ENCODE measurements at places on chromosomes 7 and 10.

GRCh38 chr7:26388256-26388655 is 96.6 kb downstream of the SNX10 start:
- no peak for DNase-seq

DNA sequence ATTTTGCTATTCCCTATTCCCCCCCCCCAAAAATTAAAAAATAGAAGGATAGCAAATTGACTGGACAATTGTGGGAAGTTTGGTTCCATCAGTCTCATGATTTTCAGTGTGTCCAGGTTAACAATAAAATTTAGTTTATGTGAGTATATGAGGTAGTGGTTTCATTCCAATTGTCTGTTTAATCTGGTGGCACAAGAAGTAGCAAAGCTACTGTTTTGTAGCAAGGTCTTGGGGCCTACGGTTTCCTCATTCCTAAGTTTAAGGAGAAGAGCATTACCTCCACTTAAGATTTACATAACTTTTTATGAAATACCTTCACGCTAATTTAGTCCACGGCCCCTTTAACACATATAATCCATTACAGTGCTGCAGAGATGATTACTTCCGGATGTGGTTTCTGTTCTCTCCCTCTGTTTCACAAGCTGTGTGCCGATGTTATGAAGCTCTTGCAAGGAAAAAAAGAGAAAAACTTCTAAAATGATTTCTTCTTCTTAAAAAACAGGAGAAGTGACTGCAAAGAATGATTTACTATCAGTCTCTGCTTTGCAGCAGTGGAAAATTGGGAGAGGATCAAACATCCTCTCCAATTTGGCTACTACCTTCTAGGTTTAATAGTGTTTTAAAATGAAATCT is 32.7 kb upstream of the NPVF start:
- DNase-seq, result no peak

- no peak for DNase-seq
Measured at GRCh38 chr7:101739775-101740398, 77.5 kb upstream of the CUX1 start.

DNA sequence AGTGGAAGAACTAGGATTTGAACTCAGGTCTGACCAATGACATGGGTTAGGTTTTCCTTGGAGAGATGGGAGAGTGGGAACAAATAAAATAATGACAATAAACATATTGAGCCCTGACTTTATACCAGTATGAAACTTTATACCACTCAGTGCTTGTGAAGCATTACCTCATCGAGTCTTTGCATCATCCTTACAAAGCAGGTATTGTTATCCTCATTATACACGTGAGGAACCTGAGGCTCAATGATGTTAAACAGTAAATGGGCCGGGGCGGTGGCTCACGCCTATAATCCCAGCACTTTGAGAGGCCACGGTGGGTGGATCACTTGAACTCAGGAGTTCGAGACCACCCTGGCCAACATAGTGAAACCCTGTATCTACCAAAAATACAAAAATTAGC is 47.7 kb downstream of the HHEX start:
- no peak for DNase-seq

DNA sequence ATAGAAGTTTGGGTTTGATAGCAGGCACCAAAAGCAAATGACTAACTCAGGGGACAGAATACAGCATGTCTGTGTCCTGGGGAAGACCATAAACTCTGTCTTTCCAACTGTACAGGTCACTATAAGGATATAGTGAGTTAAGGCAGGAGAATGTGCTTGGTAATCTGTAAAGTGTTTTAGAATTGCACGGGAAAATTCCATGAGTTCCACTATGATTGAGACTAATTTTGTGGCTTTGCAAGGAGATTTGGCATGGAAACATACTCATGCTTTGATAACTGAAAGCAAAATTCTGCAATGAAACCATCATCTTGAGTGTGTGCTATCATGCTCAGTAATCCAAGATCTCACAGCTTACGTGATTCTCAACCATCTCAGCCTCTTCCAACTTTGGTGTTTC is 152.6 kb downstream of the PKD1L1 start:
- DNase-seq, result no peak

DNA sequence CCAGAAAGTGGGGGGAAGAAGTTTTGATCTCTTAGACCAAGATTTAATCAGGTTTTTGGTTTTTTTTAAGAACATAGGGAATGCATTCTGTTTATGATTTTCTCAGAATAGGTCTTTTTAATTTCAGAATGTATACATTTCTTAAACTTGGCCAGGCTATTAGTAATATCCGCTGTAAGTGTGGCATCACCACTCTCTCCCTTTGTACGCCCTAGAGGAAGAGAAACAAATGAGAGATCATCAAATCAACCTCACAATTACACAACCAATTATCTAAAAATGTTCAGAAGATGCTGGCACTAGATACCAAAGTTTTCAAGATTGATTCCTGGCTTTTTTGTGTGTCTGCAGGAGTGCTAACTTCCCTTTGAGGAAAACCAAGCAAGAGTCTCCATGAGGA is 70.0 kb downstream of the KLF6 start:
- DNase-seq, result no peak

- DNase-seq, result no peak
Measured at GRCh38 chr7:116955801-116956476, 2.6 kb downstream of the ST7 start.

DNA sequence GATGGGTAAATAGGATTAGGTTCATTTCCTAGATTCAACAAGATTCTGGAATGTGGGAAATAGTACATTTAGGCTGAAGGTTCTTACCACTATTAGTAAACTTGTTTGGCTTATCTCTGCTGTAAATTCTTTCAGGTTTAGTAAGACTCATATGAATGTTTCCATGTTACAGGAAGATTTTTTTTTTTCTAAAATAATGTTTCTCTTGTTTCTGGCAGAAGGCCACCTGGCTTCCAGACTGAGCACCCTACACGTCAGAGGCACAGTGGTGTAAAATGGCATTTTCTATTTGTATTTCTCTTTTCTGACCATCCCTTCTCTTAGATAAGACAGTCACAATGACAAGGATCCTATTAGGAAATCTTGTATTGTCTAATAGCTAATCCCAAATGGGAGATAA is 22.7 kb upstream of the AASS start:
- no peak for DNase-seq

GRCh38 chr7:143503261-143503660 is 25.6 kb downstream of the TAS2R41 start:
- DNase-seq, result no peak

DNA sequence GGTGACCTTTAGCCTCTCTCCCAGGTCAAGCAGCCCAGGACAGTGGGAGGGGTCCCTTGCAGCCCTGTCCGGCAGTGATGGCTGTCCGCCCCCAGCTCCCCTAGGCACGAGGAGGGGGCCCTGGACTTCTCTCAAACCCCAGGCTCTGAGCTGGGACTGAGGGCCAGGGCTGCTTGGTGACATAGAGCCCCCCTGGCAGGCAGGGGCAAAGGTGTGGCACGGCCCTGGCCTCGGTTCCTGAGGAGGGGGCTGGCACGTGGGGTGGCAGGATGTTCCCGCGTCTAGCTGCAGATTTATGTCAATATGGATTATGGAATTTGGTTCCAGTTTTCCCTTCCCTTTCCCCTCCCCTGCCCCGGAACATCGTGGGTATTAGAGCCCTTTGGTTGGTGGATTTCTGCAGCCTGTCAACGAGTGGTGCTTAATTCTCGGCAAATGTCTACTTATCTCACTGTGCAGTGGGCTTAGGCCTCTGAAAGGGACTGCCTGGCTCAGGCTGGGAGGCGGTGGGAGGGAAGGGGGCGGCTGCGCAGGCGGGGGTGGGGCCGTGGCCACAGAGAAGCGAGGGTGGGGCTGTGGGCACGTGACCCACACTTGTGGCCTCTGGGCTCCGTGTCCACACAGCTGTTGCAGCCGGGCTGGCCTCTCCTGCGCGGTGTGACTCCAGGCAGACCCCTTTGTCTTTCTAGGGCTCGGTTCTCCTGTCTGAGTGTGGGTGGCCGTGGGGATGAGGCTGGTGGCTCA is 19.3 kb downstream of the UNCX start:
- no peak for DNase-seq

DNA sequence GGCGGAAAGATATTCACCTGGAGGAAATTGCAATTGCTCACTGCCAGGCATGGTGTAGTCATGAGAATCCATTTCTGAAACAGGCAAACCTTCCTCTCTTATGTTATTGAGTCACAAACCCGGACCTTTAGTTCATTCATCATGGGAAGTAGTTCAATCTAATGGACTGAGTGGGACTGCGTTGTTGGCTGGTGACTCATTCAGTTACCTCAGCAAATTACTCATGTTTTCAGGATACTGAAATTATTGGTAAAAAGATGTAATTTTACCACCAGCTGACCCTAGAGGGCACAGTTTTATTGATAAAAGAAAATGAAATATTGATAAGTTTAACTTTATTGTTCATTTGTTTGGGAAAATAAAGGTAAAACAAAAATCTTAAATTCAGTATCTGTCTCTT is 1194.4 kb upstream of the SORCS1 start:
- DNase-seq, result no peak

- no peak for DNase-seq
Measured at GRCh38 chr7:112280267-112280666, 73.8 kb downstream of the ZNF277 start.

DNA sequence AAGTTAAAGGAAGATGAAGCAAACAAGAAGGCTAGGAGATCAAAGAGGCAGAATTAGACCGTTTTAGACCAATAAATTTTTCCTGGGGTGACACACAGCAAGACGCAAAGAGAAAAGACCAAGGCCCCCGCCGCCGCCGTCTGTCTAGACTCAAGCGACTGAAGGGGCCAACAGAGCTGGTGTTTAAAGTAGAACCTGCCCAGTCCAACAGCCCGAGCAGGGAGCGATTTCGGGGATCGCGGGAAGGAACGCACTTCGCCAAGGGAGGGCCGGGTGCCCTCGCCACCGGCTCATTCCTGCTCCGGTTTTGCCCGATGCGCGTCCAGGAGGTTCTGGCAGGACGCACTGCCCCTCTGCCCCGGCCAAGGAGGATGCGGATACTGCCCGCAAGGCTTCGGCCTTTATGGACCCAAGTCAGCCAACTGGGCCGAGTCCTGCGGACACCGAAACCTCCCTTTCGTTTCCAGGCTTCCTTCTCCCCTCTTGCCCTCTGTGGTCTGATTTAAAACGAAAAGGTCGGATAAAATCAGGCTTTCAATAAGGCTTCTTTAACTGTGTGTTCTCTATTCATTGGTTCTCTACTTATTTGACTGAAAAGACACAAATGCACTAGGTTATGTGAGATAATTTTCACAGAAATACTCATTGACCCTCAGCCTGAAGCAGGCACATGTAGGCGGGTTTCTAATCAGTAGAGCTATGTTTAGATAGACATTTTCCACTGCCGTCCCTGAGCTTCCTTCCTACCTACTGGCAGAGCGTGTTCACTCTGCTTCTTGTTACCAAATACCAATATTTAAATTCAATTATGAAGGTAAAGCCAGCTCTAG is 2.2 kb upstream of the HOXA7 start:
- no peak for DNase-seq

DNA sequence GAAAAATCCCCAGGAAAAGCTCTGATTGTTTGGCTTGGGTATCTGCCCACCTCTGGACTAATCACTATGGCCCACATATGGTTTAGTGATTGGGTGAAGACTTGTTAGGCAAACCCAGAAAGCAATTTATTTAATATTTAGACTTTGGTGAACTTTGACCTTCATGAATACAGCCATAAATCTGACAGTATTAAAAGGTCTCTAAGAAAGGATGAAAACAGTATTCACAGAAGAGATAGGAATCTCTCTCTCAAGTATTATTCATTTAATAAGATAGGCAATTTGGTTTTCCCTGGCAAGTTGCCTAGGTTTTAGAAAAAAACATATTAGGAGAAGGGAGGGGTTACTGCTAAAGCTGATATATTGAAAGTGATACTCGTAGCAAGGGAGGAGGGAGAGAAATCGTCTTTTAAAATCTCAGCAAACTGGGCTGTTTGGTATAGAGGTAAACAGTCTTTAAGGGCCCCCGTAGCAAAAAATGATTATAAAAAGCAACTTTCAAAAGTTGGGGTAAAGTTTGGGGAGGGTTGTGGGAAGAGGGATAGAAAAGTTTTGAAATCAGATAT is 57.1 kb downstream of the LSMEM1 start:
- no peak for DNase-seq

- DNase-seq, result no peak
Measured at GRCh38 chr10:12213621-12214020, 17.6 kb downstream of the CDC123 start.

- DNase-seq, result no peak
Measured at GRCh38 chr7:7177044-7177517, 5.3 kb upstream of the C1GALT1 start.

GRCh38 chr7:36289833-36290661 is 99.6 kb upstream of the ANLN start:
- no peak for DNase-seq

- no peak for DNase-seq
Measured at GRCh38 chr10:45063591-45064231, 63.0 kb downstream of the ZNF22 start.

DNA sequence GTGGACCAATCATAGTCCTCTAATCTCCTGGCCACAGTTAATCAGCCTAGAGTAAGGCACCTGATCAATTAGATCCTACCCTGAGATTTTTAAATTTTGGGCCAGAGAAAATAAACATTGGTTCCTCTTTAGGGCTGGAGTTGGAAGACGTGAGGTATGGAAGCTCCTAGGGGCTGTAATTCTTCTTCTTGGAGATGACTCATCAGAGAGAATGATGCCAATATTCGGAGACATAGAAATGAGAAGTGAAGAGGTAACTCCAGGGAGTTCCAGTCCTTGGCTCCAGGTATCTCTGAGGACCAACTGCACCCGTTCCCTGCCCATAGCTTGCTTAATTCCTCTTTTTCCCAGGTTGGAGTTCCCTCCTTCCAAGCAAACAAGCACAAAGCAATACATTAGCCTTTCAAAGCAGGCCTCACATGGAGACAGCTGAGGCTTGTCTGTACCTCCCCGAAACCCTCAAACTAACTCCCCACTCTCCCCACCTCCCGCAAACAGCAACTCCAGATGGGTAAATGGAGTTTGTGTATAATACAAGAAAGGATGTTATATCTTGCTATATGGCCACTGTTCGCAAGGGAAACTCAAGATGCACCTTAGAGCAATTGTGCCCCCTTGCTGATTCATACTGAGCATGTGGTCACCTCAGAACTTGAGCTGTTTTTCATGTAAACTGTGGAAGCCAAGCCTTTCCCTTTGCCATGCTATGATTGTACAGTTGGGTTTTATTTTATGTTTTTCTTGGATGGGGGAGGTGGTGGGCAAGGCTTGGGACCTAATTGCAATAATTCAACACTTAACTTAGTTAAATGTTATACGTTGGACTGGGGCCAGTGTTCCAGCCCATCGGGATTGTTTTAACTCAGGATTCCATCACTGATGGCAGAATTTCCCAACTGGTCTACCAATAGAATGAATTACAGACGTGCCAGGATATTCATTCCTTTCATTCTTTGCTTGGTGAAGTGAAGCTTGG is 29.3 kb downstream of the PIK3AP1 start:
- DNase-seq, result no peak

DNA sequence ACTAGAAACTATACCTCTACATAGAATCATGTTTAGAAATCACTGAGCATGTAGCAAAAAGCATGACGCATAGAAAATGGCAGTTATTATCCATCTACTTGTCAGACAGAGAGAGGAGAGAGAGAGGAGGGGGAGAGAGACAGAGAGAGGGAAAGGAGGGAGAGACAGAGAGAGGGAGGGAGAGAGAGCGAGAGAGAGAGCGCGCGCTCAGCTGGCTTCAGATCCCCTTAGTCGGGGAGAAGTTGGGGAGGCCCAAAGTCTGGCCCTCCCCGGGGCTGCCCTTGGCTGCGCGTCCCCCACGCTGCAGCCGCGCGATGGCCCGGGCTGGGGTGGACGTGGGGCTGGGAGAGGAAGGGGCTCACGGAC is 37.0 kb downstream of the CNPY1 start:
- no peak for DNase-seq

GRCh38 chr10:113933894-113934532 is 79.6 kb downstream of the NHLRC2 start:
- DNase-seq, result no peak

- no peak for DNase-seq
Measured at GRCh38 chr7:18590744-18591340, 95.3 kb downstream of the HDAC9 start.

Data from left ventricle myocardium inferior (tissue), 1 donor.